ENCODE measurements at places on chromosomes 7 and 10.

- no peak overlapping the region for H3K27ac ChIP-seq
- no peaks in the 10 kb centered on the region for H3K36me3 ChIP-seq
- no peak overlapping the region for H3K4me3 ChIP-seq
- H3K4me1 ChIP-seq, result peaks cover 2% of the 10 kb centered on the region
Measured at GRCh38 chr7:101502466-101503098, 126.5 kb downstream of the MYL10 start.

DNA sequence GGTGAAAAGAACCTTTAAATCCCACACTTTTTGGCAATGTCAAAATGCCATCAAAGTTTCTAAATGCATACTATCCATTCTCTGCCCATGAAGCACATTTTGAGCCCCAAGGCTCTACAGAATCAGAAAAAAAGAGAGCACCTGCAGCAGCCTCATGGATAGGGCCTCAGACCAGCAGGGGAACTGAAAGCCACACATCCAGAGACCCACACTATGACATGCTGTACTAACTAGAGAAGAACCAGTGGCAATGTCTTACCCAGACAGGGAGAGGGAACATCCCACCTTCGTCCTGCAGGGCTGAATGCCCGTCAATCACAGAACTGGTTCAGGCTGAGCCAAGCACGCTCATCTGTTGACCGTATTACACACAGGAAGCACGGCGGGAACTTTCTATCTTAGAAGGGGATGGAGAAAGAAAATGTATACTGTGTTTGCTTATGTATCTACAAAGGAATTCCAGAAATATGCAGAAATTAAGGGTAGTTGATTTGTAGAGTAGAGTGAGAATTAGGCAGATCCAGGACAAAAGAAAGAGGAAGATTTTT is 237.2 kb downstream of the GLI3 start:
- DNase-seq, result no peak
- H3K4me3 ChIP-seq, result no peak overlapping the region
- no peaks in the 10 kb centered on the region for H3K36me3 ChIP-seq
- H3K27me3 ChIP-seq, result peaks cover 24% of the 10 kb centered on the region
- H3K27ac ChIP-seq, result no peak overlapping the region
- no peaks in the 10 kb centered on the region for H3K4me1 ChIP-seq

GRCh38 chr7:105591522-105591921 is 10.2 kb upstream of the EFCAB10 start:
- no peaks in the 10 kb centered on the region for H3K27me3 ChIP-seq
- H3K4me3 ChIP-seq, result no peak overlapping the region
- peaks cover 10% of the 10 kb centered on the region for H3K4me1 ChIP-seq
- no peaks in the 10 kb centered on the region for H3K36me3 ChIP-seq
- no peak overlapping the region for H3K27ac ChIP-seq
- DNase-seq, result no peak

GRCh38 chr7:1461646-1462375 is 2.5 kb upstream of the MICALL2 start:
- H3K27ac ChIP-seq, result peak overlapping the region; percentile 8
- H3K4me1 ChIP-seq, result peaks cover 12% of the 10 kb centered on the region
- DNase-seq, result no peak
- no peak overlapping the region for H3K4me3 ChIP-seq
- H3K36me3 ChIP-seq, result no peaks in the 10 kb centered on the region
- H3K27me3 ChIP-seq, result no peaks in the 10 kb centered on the region

DNA sequence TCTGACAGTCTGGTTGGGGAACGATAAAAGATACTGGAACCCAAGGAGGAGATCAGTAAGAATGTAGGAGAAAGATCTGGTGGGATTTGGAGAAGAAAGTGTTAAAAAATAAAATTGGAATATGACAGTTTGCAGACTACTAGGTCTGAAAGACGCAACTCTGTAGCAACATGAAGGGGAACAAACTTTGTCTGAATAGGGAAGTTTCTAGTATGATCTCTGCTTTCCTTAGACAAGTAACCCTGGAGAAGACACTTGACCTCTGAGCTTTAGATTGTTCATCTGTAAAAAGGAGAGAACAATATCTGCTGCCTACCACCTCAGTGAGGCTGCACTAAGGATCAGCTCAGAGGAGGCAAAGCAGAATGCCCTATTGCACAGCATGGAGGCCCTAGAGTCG is 3.0 kb upstream of the PRSS1 start:
- no peaks in the 10 kb centered on the region for H3K27me3 ChIP-seq
- no peaks in the 10 kb centered on the region for H3K4me1 ChIP-seq
- no peak for DNase-seq
- H3K4me3 ChIP-seq, result no peak overlapping the region

- H3K4me3 ChIP-seq, result peak overlapping the region; percentile 51
- no peaks in the 10 kb centered on the region for H3K36me3 ChIP-seq
- H3K27ac ChIP-seq, result peak overlapping the region; percentile 91
Measured at GRCh38 chr10:124648131-124648475, 96.1 kb downstream of the FAM53B start.

GRCh38 chr10:103481974-103482531 is 3.0 kb upstream of the CALHM3 start:
- H3K36me3 ChIP-seq, result no peaks in the 10 kb centered on the region
- H3K27me3 ChIP-seq, result no peaks in the 10 kb centered on the region
- peaks cover 3% of the 10 kb centered on the region for H3K4me1 ChIP-seq
- H3K4me3 ChIP-seq, result no peak overlapping the region

DNA sequence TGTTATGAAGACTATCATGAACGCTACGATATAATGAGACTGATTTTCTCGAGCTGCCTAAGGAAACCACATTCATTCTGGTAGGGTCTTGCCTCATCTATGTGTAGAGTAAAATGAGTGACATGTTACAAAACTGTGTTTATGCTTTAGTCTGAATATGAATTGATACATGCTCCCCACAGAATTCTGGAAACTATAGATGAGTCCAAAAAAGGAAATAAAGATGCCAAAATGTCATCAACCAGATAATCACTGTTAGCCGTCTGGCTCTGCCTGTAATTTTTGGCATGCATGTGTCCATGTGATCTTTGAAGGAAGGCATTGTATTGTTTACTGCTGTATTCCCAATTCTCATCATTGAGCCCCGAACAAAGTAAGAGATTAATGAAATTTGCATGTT is 42.6 kb upstream of the GPR37 start:
- H3K4me1 ChIP-seq, result no peaks in the 10 kb centered on the region
- no peak overlapping the region for H3K27ac ChIP-seq
- no peaks in the 10 kb centered on the region for H3K36me3 ChIP-seq

- no peaks in the 10 kb centered on the region for H3K27me3 ChIP-seq
- DNase-seq, result no peak
- H3K4me1 ChIP-seq, result no peaks in the 10 kb centered on the region
Measured at GRCh38 chr7:71480791-71481190, 348.8 kb downstream of the GALNT17 start.

- peaks cover 12% of the 10 kb centered on the region for H3K4me1 ChIP-seq
- H3K27ac ChIP-seq, result no peak overlapping the region
- DNase-seq, result peak; percentile 42
- H3K36me3 ChIP-seq, result no peaks in the 10 kb centered on the region
- peak overlapping the region; percentile 75 for H3K4me3 ChIP-seq
- peaks cover 66% of the 10 kb centered on the region for H3K27me3 ChIP-seq
Measured at GRCh38 chr7:21543528-21544302, 876 bp downstream of the DNAH11 start.

- H3K4me3 ChIP-seq, result no peak overlapping the region
- no peaks in the 10 kb centered on the region for H3K36me3 ChIP-seq
- peaks cover 1% of the 10 kb centered on the region for H3K4me1 ChIP-seq
- DNase-seq, result no peak
- no peak overlapping the region for H3K27ac ChIP-seq
Measured at GRCh38 chr10:112313234-112313633, 30.0 kb downstream of the TECTB start.

GRCh38 chr7:118312051-118312450 is 87.5 kb downstream of the ANKRD7 start:
- DNase-seq, result no peak
- H3K4me3 ChIP-seq, result no peak overlapping the region
- H3K27ac ChIP-seq, result no peak overlapping the region
- H3K36me3 ChIP-seq, result no peaks in the 10 kb centered on the region
- peaks cover 8% of the 10 kb centered on the region for H3K4me1 ChIP-seq

DNA sequence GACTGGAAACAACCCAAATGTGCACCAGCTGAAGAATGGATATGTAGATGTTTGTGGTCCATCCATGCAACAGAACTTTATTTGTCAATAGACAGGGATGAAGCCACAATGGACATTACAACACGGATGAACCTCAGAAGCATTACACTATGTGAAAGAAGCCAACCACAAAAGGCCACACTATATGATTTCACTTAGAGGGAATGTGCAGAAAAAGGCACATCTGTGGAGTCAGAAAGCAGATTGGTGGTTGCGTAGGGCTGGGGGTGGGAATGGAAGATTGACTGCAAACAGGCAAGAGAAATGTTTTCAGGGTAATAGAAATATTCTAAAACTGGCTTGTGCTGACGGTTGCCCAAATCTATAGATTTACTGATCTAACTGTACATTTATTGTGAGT is 34.3 kb upstream of the WASHC2A start:
- peaks cover 4% of the 10 kb centered on the region for H3K27me3 ChIP-seq
- H3K27ac ChIP-seq, result no peak overlapping the region
- H3K4me3 ChIP-seq, result no peak overlapping the region
- no peaks in the 10 kb centered on the region for H3K4me1 ChIP-seq
- H3K36me3 ChIP-seq, result no peaks in the 10 kb centered on the region

- H3K36me3 ChIP-seq, result peaks cover 45% of the 10 kb centered on the region
- no peak for DNase-seq
- H3K27ac ChIP-seq, result no peak overlapping the region
- peaks cover 49% of the 10 kb centered on the region for H3K4me1 ChIP-seq
Measured at GRCh38 chr10:110989016-110989415, 69.6 kb downstream of the SHOC2 start.

- no peak overlapping the region for H3K4me3 ChIP-seq
- H3K4me1 ChIP-seq, result peaks cover under 1% of the 10 kb centered on the region
- H3K36me3 ChIP-seq, result peaks cover 5% of the 10 kb centered on the region
- H3K27ac ChIP-seq, result no peak overlapping the region
Measured at GRCh38 chr10:112145263-112145662, 38.3 kb downstream of the GPAM start.

DNA sequence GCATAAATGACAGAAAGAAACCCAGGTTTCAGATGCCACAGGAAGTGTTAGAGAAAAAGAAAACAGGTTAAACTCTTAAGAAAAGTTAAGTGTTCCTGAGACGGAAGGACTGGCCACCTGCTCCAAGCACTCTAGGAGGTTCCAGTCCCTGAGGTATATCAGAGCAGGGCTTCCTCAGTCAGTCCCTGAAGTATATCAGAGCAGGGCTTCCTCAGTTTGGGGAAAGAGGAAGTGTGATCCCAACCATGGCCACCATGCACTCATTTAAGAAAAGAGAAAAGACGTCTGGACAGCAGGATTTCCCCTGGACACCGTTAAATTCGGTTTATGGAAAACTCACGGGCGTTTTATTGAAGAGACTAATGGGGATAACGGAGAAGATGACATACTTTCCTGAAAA is 133.4 kb upstream of the PFKP start:
- no peaks in the 10 kb centered on the region for H3K36me3 ChIP-seq
- DNase-seq, result no peak
- peaks cover 51% of the 10 kb centered on the region for H3K27me3 ChIP-seq
- H3K4me3 ChIP-seq, result no peak overlapping the region
- H3K27ac ChIP-seq, result no peak overlapping the region

DNA sequence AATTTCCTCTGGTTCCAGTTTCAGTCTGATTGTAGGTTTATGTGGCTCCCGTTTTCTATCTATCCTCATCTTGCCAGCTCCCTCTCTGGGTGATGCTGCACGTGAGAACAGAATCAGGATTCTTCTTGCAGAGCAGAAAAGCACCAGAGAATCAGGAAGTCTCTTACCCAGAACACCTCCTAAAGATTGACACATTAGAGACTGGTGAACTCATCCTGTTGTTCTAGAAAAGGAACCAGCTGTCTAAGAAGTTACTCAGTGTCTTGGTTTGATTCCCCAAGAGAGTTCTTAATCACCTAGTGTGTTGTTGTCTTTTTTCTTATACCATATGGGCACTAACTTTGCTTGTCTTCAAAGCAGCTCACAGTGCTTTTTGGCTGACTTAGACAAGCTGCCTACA is 152.4 kb downstream of the DGKI start:
- H3K36me3 ChIP-seq, result no peaks in the 10 kb centered on the region
- H3K4me3 ChIP-seq, result no peak overlapping the region
- no peaks in the 10 kb centered on the region for H3K4me1 ChIP-seq
- no peak overlapping the region for H3K27ac ChIP-seq

DNA sequence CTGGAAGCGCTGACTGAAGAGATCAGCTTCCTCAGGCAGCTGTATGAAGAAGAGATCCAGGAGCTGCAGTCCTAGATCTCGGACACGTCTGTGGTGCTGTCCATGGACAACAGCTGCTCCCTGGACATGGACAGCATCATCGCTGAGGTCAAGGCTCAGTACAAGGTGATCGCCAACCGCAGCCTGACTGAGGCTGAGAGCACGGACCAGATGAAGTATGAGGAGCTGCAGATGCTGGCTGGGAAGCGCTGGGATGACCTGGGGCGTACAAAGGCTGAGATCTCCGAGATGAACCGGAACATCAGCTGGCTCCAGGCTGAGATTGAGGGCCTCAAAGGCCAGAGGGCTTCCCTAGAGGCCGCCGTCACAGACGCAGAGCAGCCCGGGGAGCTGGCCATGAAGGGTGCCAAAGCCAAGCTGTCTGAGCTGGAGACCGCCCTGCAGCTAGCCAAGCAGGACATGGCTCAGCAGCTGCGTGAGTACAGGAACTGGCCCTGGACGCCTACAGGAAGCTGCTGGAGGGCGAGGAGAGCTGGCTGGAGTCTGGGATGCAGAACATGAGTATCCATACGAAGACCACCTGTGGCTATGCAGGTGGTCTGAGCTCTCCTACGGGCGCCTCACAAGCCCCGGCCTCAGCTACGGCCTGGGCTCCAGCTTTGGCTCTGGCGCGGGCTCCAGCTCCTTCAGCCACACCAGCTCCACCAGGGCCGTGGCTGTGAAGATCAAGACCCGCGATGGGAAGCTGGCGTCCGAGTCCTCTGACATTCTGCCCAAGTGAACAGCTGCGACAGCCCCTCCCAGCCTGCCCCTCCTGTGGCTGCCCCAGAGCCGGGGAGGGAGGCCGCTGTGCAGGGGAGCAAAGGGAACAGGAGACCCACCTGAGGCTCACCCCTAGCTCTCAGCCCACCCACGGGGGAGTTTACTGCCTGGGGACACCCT is 24.9 kb upstream of the AMPH start:
- H3K36me3 ChIP-seq, result no peaks in the 10 kb centered on the region
- no peak overlapping the region for H3K4me3 ChIP-seq
- no peaks in the 10 kb centered on the region for H3K4me1 ChIP-seq
- DNase-seq, result no peak

DNA sequence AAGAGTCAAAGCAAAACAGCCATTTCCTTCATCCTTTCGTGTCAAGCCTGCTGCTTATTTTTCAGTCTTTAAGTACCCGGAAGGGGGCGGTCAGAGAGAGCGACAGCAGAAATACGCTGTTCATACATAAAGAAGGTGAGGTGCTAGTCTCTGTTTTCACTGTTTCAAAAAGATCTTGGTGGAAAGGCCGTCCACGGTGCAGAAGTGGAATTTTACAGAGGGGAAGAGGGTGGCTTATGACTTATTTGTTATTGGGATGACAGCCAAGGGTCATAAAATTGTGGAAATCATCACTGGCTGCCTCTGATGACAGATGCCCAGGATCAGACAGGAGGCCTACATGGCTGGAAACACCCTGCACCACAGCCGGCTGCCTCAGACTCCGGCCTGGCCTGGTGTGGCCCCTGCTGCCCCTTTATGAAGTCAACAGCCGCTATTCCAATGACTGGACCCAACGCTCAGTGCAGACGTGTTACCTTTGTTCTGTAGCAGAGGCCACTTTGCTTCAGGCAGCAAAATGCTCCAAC is 57.0 kb downstream of the HIPK2 start:
- H3K27me3 ChIP-seq, result no peaks in the 10 kb centered on the region
- H3K4me1 ChIP-seq, result peaks cover 16% of the 10 kb centered on the region
- DNase-seq, result no peak
- H3K36me3 ChIP-seq, result peaks cover 16% of the 10 kb centered on the region

All from activated T-cell treated with anti-CD3 and anti-CD28 coated beads, Interleukin-2, amount 50 U/mL, for 24 hours (primary cell).